GM04503 (cell line): ENCODE measurements at places on chromosomes 2 and 18.

DNA sequence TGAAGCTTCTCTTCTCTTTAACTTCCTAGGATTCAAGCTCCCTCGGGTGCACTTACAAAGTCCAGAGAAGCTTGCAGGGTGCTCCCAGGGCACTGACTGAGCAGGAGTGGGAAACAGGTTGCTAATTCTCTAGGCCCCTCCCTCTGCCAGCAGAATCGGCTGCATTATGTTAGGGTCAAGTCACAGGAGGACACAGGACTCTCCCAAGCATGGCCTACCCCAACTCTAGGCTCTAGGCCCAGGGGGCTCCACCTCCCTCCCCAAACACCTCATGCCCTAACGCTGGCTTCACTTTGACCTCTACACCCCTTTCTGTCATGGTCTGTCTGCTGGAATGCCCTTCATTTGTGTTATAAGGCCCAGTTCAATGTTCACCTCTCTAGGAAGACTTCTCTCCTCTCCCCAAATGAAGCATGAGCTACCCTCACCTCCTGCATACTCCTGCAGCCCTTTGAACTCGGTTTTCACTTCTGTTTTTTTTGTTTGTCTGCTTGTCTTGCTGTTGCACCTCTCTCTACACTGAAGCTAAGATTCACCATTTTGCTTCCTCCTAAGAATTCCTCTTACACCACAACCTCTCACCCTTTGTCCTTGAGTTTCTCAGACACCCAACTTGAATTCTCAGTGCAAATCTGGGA is 521.8 kb upstream of the ID2 start:
- no peak for DNase-seq

GRCh38 chr2:127541809-127542208 is 6.3 kb downstream of the MYO7B start:
- no peak for DNase-seq

DNA sequence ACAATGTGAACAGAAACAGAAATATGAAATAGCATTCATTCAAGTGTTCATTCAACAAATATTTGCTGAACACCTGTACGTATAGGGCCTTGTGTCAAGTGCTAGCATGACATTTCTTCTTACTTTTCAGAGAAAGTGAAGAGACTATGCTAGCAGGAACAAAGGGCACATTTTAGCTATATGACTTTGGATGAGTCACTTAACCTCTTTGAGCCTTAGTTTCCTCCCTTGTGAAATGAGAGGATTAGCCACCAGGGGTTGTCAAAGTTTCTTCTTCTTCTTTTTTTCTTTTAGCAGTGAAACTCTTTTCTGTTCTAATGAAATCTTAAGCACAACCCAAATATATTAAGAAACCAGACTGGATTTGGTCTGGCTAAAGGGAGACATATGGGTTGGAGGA is 53.1 kb downstream of the FIGN start:
- DNase-seq: no peak

DNA sequence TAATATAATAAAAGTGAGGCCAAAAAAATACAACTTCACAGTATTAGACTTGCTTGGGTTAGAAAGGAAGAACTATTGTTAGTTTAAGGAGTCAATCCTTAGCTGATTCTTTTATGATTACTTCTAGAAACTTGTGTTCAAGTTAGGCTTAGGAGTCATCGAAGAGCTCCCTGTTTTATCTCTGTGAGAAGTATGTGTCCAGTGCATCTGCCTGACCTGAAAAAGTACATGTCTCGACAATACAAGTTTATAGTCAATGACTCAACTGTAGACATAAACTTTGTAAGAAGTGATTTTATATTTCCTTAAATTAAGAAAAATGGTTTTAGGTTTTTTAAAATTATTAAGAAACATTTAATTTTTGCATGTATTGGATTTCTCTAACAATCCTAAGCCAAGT is 571.2 kb downstream of the ZEB2 start:
- no peak for DNase-seq

- no peak for DNase-seq
These were observed 151.8 kb downstream of the IRS1 start for GRCh38 chr2:226647621-226648518.

DNA sequence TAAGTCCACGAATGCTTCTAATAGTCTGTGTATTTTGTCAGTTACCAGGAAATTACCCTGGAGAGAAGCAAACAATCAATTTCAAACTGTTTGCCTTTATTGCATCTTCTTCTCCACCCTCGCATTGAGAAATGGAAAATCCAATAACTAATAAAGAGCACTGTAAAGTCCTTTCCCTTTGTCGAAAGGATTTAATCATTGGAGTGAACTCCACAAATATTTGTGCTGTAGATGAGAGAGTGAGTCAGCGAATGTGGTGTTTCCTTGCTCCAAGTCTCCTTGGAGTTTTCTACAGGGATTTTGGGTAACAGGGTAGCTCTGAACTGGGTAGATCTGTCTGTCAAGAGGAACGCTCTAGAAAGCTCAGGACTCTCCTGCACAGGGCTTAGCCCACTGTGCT is 240.2 kb downstream of the KCNS3 start:
- DNase-seq: peak; percentile 46
